ENCODE measurements at places on chromosomes 7 and 10.
A peak's percentile ranks its signal among the peaks of the same experiment; 100 is the strongest.

DNA sequence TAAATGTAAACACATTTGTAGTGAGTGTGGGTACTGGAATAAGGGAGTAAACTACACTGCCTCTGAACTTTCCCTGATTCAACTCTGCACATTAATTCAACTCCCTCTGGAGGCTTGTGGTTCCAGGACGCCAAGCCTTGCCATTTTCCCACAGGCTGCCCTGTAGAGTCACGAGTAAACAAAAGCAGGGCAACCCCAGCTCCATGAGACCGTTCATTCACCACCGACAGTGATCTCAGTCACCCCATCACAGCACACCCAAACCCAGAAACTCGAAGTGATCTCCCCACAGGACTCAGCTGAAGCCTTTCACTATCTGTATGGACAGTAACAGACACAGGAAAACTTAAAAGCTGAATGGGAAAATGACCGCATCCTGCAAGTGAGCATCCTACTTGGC, 218.8 kb upstream of the FRMD4A start:
- DNase-seq: no peak

DNA sequence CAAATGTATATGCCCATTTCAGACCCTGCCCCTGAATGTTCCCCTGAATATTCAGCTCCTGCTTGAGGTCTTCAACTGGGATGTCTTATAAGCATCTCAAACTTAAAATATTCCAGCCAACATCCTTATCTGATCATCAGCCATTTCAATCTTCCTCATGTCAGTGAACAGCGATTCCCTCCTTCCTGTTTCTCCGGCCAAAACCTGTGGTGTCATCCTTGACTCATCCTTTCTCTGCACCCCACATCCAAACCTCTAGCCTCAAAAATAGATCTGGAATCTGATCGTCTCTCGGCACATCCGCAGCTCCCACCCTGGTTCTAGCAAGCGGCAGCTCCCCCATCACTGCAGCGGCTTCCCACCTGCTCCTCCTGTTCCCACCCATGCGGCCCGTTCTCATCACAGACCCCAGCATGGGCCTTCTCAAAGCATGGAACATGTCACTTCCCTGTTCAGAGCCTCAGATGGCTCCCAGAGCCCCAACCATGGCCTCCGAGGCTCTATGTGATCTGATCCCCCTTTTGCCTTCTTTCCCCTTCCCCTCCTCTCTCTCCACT, 165.7 kb downstream of the HECW1 start:
- no peak for DNase-seq

DNA sequence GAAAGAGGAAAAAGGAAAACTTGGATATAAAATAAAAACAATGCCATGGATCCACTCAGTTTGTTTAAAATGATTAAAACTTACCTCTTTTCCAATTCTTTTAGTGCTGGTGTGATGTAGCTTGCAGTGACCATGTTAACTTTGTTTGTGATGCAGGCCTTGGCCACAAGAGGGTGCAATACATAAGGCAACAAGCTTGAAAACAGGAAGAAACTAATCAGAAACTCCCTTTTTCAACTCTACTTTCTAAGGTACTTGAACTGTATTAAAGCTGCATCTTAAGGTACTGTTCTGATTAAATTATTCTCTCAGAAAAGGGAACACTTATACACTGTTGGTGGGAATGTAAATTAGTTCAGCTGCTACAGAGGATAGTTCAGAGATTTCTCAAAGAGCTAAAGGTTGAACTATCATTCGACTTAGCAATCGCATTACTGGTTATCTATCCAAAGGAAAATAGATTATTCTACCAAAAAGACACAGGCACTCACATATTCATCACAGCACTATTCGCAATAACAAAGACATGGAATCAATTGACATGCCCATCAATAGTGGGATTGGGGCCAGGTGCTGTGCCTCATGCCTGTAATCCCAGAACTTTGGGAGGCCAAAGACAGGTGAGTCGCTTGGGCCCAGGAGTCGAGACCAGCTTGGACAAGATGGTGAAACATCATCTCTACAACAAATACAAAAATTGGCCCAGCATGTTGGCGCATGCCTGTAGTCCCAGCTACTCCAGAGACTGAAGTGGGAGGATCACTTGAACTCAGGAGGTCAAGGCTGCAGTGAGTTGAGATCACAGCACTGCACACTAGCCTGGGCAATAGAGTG, 50.9 kb downstream of the AASS start:
- DNase-seq: peak; percentile 81

DNA sequence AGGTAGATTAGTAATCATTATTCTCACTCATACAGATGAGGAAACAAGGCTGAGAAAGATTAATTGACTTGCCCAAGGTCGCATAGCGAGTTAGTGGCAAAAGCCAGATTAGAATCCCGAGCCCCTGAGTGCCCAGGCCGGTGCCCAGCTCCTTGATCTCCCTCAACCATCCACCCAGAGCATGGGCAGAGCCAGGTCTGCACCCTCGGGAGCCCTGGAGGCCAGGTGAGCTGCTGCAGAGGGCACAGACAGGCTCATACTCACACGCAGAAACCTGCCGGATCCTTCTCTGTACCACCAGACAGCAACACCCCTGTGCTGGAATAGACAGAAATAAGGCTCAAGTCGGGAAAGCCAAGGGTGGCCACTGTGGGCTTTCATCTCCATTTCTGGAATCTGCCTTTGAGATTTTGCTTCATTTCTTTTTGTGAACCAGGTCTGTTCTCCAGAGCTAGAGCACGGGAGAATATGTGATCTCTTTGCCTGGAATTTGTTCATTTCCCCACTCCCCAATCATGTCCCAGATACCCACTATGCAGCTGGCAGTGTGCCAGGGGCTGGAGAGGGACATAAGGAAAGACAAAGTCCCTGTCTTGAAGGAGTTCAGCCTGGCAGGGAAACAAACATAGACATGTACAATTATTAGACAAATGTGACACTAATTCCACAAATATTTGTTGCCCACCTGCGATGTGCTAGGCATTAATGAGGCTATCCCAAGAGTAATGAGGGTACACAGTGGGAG, 5.5 kb downstream of the AFAP1L2 start:
- DNase-seq: no peak

- no peak for DNase-seq
Observed at GRCh38 chr7:116013675-116014074, 16.9 kb downstream of the TFEC start.

GRCh38 chr7:76278540-76278939, 23.9 kb upstream of the HSPB1 start:
- DNase-seq: no peak

GRCh38 chr7:24793982-24794648, 36.9 kb upstream of the GSDME start:
- DNase-seq: no peak

All from glutamatergic neuron (in vitro differentiated cells).